Activated naive CD8-positive, alpha-beta T cell treated with anti-CD3 and anti-CD28 coated beads, Interleukin-2, amount 50 U/mL, for 24 hours (primary cell): ENCODE measurements at places on chromosomes 7 and 10.

DNA sequence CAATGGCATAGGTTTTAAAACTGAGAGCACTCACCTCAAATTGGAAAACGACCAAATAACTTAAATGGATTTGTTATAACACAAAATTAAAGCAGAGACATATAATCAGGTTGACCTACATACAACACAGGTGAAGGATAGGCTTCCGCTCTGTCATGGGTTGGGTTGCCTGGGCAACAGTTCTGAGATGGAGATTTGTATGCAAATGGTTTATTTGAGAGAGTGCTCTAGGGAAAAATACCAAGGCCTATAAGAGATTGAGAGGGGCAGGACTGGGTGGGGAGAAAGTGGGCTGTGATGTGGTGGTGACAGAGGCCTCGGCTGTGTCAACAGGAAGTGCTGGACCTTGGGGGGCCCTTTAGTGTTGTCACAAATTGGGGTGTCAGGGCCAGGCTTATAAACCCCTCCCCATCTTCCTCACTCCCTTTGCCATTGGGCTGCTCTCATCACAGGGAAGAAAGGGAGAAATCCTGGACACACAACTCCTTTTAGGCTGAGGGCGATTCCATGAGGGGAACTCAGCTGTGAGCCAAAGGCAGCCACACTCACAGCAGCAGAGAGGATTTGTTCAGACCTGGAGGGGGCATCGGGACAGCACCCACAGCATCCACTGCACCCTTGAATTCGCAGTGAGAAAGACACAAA, 105.4 kb upstream of the LYZL1 start:
- no peak for DNase-seq

DNA sequence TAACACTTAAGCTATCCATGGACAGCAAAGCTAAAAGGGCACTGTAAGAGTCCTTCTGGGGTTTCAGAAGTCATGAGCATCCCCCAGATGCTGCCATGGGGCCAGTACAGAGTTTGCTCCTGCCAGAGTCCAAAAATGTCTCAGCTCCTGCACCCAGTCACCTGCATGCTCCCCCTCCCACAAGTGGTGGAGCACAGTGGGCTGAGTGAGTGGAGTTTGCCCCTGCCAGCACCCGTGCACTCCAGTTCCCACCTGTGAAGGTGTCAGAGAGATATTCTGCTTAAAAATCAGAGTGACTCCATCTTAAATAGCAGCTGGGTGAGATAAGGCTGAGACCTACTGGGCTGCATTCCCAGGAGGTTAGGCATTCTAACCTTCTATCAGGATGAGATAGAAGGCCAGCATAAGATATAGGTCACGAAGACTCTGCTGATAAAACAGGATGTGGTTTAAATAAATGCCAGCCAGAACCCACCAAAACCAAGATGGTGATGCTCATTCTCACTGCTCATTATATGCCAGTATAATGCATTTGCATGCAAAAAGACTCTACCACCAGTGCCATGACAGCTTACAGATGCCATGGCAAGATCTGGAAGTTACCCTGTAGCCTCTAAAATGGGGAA, 140.1 kb upstream of the ZNF92 start:
- no peak for DNase-seq

GRCh38 chr7:133436014-133436428, 183.1 kb downstream of the EXOC4 start:
- DNase-seq = no peak

DNA sequence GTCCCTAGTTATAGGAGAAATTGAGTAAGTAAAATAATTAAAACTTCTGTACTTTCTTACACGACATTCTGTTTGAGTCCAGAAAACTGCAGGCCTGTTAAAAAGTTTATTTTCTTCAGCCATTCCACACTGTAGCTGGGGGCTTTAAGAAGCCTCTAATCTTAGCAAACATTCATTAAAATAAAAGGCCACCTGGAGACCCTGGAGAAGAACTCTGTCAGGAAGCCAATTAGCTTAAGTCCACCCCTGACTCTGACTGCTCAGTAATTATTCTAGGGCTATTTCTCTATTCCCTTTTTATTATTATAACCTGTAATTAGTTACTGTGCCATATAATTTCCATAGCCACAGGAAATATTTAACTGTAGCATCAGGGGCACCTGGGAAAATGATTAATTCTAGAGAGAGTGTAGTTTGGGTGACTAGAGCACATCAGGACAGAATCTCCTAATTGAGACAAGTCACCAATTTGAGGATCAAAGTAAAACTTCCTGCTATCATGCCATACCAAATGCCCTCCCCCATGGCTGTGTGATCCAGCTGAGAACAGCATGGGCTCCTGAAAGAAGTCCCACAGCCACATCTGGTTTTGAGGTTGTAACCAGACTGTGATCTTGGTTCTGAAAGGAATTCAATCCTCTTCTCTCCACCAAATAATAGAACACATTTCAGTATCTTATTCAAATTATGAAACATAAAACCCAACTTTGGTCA, 1302.3 kb downstream of the XPNPEP1 start:
- no peak for DNase-seq

DNA sequence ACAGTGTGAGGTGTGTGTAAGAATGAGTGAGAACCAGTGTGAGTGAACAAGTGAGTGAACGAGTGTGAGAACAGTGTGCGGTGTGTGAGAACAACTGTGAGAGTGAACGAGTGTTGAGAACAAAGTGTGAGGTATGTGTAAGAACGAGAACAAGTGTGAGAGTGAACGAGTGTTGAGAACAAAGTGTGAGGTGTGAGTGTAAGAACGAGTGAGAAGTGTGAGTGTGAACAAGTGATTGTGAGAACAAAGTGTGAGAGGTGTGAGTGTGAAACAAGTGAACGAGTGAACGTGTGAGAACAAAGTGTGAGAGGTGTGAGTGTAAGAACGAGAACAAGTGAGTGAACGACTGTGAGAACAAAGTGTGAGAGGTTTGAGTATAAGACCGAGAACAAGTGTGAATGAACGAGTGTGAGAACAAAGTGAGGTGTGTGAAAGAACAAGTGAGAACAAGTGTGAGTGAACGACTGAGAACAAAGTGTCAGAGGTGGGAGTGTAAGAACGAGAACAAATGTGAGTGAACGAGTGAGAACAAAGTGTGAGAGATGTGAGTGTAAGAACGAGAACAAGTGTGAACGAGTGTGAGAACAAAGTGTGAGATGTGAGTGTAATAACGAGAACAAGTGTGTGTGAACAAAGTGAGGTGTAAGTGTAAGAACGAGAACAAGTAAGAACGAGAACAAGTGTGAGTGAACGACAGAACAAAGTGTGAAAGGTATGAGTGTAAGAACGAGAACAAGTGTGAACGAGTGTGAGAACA, 47.9 kb downstream of the ESYT2 start:
- no peak for DNase-seq
